ENCODE measurements at places on chromosomes 5 and 9. TPM values are rescaled to one million over a fixed set of nuclear protein-coding genes. Genes with fewer than 3 reads are reported as not detected.

- DNase-seq, result no peak
These were observed 105.5 kb downstream of the PDE6A start for GRCh38 chr5:149838881-149839739.

DNA sequence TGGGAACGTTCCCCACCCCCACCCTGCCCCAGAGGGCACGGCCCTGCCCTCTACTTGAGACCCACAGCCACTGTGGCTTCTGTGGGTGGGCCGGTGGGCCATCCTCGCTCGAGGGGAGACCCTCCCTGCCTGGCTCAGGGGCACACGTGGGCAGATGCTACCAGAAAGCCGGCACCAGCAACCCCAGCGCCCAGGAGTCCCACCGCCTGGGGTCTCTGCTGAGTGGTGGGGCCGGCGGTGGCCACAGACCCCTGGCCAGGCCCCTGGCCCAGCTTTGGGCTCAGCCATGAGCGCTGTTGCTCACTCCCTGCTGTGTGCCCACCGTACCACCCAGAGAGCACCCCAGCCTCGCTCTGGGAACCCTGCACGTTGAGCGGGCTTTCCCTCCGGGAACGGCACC, 16.5 kb upstream of the NRARP start:
- no peak for DNase-seq

- DNase-seq, result no peak
These were observed 637.2 kb upstream of the NUDT12 start for GRCh38 chr5:104199771-104200170.

The ZBTB34 gene
- total RNA-seq, result 5.2 TPM

The OBP2B gene
- total RNA-seq, result not detected

The KCNV2 gene
- not detected for total RNA-seq

DNA sequence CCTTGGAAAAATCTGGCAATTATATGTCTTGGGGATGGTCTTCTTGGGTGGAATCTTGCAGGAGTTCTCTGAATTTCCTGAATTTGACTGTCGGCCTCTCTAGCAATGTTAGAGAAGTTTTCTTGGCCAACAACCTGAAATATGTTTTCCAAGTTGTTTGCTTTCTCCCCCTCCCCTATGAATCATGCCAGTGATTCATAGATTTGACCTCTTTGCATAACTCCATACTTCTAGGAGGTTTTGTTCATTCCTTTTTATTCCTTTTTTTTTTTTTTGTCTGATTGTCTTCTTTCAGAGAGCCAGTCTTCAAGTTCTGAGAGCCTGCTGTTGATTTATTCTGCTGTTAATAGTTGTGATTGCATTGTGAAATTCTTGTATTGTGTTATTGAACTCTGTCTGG, 56.7 kb upstream of the SLC44A1 start:
- no peak for DNase-seq

DNA sequence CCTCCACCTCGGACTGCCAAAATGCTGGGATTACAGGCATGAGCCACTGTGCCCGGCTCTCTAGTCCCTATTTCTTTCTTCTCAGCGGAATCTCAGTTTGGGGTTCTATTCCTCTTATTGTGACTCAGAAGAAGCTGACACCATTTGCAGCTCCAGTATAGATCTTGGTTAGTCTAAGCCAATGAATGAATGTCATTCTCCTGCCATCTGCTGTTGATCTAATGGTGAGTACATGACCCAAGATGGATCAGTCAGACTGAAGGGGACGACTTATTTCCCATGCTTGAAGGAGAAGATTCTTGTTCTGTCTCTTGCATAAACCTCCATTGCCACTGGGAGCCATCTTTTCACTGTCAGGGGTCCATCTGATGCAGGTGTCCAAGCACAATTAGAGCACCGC, 76.0 kb upstream of the KLF9 start:
- no peak for DNase-seq

DNA sequence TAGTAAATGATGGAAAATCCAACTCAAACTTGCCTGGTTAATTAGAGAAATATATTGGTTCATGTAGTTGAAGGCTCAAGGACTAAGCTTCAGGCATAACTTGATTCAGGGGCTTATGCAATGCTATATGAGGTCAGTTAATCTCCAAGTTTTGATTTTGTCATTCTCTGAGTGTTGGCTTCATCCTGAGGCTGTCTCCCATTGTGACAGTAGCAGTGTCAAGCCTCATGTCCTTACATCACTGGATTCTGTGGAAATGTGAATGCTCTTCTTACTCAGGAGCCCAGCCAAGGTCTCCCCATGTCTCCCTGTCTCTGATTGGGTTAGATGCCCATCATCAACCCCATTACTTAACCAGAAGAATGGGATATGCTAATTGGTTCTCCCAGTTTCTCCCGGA, 44.4 kb upstream of the SNX2 start:
- DNase-seq, result no peak

- DNase-seq, result no peak
These were observed 26.6 kb downstream of the IRX2 start for GRCh38 chr5:2724831-2725230.

GRCh38 chr9:130903194-130904069, 6.8 kb upstream of the QRFP start:
- no peak for DNase-seq

GRCh38 chr5:64838803-64839202, 70.1 kb downstream of the CWC27 start:
- DNase-seq, result no peak

The LMNB1 gene
- 6.2 TPM for total RNA-seq

The BARX1 gene
- not detected for total RNA-seq

The HMMR gene
- 1.7 TPM for total RNA-seq

The SOX30 gene
- total RNA-seq, result 0.44 TPM

The FOXD4L3 gene
- 0.13 TPM for total RNA-seq

The C9orf50 gene
- total RNA-seq, result not detected

The POU5F2 gene
- total RNA-seq, result 0.60 TPM

The GDA gene
- total RNA-seq, result 0.50 TPM

The AIF1L gene
- total RNA-seq, result 22.0 TPM

The RFX3 gene
- total RNA-seq, result 4.2 TPM

The ADGRD2 gene
- total RNA-seq, result not detected

DNA sequence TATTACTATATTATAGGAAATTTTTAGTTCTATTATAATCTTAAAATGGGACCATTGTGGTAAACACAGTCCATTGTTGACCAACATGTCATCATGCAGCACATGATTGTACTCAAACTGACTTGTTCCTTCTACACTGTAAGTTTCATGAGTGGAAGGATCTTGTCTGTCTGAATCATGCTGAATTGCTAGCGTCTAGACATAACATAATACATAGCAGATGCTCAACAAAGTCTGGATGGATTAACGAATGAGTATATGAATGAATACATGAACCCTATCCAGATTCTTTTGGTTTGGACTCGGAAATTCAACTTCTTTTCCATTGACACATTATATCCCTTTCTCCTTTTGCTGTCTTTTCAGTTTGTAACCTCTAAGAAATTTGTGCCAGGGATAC, 429.2 kb upstream of the SGCD start:
- no peak for DNase-seq

GRCh38 chr5:62960781-62961180, 382.2 kb downstream of the LRRC70 start:
- no peak for DNase-seq

GRCh38 chr9:908536-909205, 67.2 kb downstream of the DMRT1 start:
- no peak for DNase-seq

DNA sequence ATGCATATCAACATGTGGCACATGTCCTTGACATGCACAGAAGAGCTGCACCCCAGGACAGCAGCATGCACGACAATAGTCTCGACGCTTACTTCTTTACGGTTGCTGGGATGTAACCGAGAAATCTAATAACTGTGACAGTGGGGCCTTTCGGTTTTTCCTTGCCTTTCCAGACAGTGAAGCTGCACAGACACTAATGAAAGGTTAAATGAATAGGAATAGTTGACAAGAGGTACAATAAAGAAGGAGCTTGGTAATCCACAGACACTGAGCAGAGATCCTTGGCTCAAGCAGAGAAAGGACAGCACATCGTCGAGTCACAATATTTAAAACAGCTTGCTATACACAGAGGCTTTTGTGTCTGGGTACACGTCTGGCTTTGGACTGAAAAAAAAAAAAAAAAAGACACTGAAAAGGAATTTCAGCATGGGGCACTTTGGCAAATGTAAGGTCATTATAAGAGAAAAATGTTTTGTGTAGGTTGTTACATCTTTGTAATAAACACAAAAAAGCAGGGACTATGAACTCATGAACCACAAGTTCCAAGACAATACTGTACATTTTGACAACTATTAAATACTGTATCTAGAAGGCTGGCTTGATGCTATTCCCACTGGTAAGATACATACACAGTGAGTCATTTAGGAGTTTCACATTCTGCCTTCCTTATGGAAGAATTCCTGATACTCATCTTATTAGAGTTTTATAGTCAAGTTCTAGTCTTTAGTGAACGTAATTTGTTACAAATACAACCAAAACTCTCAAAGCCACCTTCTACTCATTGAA, 5.6 kb downstream of the BNC2 start:
- DNase-seq, result no peak

- DNase-seq, result no peak
These were observed 89.7 kb downstream of the DAP start for GRCh38 chr5:10671041-10672008.

DNA sequence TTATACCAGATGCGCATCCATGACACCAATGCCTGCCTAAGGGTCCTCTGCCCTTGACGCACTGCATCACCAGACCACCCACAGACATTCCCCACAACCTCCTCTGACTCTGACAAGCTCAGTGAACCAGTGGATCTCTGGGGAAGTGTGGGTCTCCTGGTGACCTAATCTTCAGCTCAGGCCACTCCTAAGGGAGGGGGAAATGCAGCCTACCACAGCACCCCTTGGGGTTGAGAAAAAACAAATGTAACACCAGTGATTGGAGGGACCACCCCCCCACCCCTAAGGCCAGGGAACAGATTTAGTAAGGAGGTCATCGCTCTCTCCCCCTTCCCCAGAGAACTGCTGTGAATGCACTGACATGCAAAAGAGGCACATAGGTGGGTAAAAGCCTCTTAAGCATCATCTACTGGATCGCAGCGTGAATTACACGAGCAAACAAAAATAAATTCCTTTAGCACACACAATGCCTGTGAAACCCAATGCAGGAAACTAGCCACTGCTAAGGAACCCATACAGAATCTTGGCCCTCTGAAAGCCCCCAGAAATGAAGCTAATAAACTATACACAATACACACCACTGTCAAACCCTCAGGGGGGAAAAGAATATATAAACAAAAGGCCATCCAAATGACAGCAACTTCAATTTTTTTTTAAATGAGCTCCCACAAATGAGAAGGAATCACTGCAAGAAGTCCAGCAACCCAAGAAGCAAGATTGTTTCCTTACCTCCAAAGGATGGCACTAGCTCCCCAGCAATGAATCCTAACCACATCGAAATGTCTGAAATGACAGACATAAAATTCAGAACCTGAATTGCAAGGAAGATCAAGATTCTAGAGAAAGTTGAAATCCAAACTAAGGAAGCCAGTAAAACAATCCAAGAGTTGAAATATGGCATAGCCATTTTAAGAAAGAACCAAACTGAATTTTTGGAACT, 513.7 kb upstream of the PTGER4 start:
- DNase-seq, result no peak

GRCh38 chr5:53109056-53109442, 508 bp downstream of the MOCS2 start:
- no peak for DNase-seq

The RASGRF2 gene
- total RNA-seq, result 12.2 TPM

- DNase-seq, result peak; percentile 64
These were observed 286.9 kb downstream of the GADD45G start for GRCh38 chr9:89891591-89892304.

The CENPK gene
- total RNA-seq, result 1.2 TPM

The ZBTB43 gene
- total RNA-seq, result 17.5 TPM

All from left cardiac atrium (tissue), 4 donors.